Right cardiac atrium (tissue), 5 donors: ENCODE measurements at places on chromosomes 4 and X.

- no peak for DNase-seq
Observed at GRCh38 chr4:79949178-79949577, 123.9 kb downstream of the ANTXR2 start.

- DNase-seq, result no peak
Observed at GRCh38 chrX:49269767-49270248, at the start of gene PPP1R3F. Gene PPP1R3F, plus strand, starts transcription at chrX:49269793. Its CDS starts 77 bp downstream, at chrX:49269870.

DNA sequence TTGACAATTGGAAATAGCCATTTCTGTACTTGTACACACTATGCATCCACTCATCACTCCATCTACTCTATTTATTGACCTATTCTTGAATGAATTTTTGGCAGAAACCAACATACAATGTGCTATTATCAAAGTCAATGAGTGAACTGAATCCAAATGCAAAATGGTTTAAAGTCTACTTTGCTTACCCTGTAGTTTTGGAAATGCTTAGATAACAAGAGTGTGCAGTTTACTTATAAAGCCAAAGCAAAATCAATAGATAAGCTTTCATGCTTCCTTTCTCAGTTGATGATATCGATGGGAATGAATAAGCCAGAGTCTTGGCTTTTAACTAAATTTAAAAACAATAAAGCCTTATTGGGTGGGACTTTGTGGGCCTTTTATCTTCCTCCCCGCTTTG is 58.9 kb upstream of the SPANXB1 start:
- DNase-seq, result no peak

DNA sequence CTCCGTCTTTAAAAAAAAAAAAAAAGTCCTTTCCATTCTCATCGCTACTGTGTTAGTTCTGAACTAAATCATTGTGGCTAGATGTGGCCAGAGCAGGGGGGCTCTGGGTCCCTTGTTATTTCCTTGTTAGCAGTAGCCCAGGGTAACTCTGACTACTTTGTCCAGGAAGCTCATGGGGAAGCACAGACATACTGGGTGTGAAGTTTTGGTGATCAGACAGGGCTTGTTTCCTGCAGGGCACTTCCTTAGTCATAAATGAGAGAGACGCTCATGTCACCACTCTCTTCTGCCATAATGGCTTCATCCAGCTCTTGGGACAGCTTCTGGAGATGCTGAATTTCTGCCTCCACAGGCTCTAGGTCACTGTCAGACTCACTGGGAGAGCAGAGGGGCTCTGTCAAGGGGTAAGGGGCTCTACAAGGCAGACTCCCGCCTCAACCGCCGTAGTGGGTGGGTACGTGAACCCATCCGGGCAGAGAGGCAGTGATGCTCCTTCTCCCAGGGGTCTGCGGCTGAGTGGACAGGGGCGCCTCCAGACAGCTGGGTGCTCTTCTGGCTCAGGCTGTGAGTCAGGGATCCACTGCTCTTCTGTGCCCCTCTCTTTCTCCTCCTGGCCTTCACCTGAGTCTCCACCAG is 12.9 kb downstream of the STIM2 start:
- no peak for DNase-seq

DNA sequence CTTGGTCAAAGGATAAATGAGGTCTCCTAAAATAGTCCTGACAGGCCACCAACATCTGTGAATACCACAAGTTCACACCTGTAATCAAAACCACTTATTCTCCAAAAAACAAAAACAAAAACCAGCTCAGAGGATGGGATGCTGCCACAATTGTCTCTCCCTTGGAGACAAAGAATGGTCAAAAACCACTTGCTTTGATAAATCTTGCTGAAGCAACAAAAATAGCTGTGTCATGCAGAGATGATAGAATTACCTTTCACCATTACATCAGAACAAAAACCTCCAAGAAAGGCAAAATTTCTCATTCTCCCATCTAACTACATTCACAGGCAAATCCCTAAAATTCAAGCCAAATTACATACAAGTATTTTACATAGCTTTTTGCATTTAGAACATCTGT is 180.4 kb downstream of the MAML3 start:
- no peak for DNase-seq

GRCh38 chr4:124135409-124135813 is 577.1 kb downstream of the ANKRD50 start:
- no peak for DNase-seq

DNA sequence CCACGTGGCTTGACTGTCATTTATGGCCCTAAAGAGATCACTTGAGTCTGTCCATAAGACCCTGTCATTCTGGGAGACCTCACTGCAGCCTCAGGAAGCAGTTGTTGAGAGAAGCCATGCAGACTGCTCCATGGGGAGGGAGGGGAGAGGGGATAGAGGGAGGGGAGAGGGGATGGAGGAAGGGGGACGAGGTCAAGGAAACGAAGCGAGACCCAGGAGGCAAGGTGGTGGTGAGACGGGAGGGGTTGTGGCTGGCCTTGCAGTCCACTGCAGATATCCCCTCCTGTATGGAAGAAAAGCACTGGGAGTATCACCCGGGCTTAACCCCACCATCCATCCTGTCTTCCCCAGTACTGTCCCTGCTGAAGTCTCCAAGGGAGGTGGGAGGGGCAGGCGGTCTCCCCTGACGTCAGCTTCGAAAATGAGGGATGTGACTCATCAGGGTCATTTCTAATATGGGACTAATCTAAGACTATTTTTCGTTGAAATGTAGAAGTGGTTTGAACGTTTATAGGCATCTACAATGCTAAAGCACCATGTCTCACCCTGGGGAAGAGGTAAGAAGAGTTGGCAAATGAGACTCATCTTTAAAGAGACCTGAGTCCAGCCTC is 5.6 kb downstream of the TMEM255A start:
- peak; percentile 30 for DNase-seq

GRCh38 chr4:1866189-1866661 is 5.0 kb upstream of the NSD2 start:
- DNase-seq, result no peak

- no peak for DNase-seq
Observed at GRCh38 chr4:85113706-85114105, 147.2 kb upstream of the WDFY3 start.

- no peak for DNase-seq
Observed at GRCh38 chr4:94615451-94615850, 142.3 kb upstream of the BMPR1B start.

DNA sequence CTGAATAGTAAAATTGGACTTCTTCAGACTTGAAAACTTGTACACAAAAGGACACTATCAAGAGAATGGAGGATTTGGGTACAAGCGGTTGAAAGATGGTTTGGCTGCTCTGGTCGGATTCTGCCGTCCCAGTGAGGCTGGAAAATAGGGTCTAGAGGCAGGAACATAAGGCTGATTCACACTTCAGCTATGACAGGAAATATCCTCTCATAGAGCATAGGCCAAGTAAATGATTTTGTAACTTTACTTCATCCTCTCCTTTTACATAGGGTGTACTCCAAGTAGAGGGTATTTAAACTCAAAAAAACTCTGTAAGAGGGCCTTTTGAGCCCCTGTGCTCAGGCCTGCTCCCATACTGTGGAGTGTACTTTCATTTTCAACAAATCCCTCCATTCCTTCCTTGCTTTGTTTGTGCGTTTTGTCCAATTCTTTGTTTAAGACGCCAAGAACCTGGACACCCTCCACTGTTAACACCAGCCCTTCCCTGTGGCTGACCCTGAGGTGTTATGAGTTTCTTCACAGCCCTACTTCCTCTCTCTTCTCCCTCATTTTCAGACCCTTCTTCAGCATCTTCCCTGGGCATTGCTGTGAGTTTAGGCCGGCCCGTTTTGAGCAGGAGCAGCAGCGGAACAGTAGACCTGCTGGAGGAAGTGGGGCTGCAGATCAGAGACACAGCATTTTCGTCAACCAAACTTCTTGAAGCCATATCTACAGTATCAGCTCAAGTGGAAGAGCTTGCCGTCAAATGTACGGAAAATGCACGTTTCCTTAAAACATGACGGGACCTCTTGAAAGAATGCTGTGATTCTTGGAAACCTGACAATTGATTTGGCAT is 7.2 kb downstream of the PGAM4 start:
- peak; percentile 32 for DNase-seq

- no peak for DNase-seq
Observed at GRCh38 chr4:123215536-123215935, 181.1 kb upstream of the SPRY1 start.

- DNase-seq, result no peak
Observed at GRCh38 chrX:138875472-138875871, 164.0 kb upstream of the FGF13 start.

DNA sequence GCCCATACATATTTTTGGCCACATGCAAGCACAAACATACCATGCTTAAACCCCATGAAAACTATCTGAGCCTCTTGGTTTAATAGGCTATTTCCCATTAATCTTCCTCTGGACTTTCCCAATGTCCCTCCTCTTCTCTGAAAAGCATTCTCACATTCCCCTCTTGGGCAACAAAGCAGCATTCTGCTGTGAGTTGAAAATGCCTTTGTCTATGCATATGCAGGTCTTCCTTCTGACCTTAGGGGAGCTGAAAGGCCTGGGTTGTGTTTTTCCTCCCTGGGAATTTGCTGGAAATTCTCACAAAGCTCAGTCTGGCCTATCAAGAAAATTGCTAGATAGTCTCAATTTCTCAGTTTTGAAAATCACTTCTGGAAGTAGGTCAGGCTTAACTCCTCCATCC is 4.2 kb downstream of the VSIG4 start:
- no peak for DNase-seq

DNA sequence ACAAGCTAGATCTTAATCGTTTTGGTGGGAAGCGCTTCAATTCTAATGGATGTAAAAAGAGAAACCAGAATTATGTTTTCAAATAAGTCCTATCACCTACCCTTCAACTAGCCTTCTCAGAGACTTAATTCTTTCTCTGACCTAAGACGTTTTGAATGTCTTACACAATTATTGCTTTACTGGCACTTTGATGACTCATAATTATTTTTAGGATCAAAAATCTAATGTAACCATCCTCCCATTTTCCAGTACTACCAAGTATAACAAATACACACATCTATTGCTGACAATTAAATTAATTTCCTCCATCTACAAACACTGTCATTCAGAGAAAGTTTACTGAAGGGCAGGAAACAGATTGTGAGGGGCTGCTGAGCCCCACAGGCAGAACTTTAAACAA is 108.6 kb downstream of the PPP3CA start:
- DNase-seq, result no peak

DNA sequence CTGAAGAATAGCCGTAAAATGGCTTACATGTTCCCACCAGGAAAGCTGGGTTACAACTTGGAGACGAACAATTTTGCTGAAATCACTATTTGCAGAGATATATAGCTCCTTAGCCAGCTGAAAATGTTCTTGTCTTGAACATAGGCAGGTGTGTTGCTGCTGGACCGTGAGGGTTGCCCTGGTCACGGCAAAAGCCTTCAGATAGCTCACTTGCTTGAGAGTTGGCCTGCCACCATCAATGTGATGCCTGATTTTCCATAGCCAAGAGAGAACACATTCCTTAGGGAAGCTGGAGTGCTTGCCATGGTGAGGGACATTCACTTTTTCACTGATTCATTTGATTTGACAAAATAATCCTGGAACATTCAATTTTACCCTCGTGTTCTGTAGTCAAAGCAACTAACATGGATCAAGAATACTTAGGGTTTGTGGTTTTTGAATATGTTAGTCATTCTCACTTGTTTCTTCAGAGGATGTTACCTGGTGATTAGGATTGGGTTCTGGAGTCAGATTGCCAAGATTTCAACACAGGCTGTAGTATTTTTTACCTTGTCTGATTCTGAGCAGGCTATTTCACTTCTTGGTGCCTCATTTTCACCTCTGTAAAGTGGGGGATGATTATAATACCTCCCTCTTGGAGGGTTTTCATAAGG is 536.9 kb downstream of the RAPGEF2 start:
- no peak for DNase-seq

GRCh38 chr4:72319601-72320021 is 249.4 kb downstream of the ADAMTS3 start:
- DNase-seq, result no peak

DNA sequence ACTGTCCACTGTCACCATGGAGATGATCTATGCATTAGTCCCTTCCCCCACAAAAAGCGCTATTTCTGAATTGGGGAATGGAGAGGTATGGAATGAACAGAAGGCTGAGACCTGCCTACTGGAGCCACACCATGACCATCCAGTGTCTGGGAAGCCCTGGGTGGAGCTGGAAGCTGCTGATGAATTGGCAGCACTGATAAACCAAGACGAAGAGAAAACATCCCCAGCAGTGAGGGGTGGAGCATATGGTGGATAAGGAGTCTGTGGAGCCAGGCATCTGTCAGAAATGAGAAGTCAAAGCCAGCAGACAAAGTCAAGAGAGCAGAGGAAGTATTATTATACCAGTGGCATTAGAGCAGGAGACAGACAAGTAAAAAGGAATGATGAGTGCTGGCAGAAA is 13.2 kb downstream of the CC2D2A start:
- no peak for DNase-seq

GRCh38 chr4:36164900-36165630 is 79.2 kb downstream of the ARAP2 start:
- DNase-seq, result no peak

DNA sequence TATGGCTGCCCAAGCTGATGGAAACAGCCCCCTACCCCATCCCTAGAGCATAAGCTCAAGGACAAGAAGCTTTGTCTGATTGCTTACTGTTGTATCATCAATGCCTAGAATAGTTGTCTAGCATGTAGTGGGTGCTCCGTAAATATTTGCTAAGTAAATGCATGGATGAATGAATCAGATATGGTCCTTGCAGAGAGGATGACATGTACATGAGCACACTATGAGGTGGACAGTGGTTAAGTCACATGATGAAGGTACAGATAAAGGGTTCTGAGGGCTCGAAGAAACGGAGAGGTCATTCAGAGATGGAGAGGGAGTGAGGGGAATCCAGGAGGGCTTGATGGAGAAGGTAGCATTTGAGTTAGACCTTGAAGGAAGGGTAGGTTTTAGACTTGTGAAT is 214.2 kb downstream of the RBMX2 start:
- no peak for DNase-seq

DNA sequence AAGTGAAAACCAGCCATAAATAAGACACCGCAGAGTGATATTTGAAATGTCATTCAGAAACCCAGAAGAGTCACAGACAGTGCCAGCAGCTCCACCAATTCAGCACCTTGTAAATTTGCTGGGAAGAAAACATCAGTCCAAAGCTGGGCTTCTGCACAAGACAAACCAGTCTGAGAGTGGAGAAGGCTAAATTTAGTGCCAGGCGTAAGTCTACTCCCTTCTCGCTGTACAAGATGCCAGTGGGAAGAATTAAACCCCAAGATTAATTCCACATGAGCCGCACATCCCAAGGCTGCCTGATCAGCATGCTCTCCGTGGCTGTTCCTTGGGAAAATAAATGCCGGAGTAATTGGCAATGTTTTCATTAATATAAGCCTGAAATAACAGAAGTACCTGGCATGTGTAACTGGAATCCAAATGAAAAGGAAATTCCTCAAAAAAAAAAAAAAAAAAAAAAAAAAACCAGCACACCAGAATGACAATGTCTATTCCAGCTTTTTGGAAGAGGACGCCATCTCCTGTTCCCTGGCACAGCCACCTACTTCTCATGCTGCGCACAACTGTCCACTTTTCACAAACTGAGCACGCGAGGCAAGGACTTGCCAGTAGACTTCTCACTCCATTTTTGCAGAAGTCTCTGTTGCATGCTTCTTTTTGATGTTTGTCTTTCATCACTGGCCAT is 95.5 kb downstream of the NSUN7 start:
- DNase-seq, result no peak

GRCh38 chr4:105305019-105305836 is 158.6 kb downstream of the TET2 start:
- DNase-seq, result no peak
